ENCODE measurements at places on chromosomes 7 and 10.

DNA sequence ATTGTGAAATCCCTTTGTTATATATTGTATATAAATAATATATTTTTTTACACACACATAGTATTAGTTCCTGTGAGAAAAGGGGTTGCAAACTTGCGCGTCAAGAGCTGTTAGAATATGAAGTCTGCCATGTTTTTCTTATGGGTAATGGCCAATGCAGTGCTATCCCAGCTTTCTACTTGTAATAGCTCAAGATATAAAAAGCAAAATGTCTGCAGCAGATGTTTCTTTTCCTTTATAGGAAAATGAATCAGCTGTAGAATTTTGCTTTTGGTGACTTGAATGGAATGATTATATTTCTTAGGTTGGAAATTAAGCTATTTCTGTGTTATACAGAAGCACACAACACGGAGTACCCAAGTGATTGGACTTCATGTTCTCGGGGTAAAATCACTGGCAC lies 53.3 kb upstream of the TMEM236 start:
- ATAC-seq, result no peak

DNA sequence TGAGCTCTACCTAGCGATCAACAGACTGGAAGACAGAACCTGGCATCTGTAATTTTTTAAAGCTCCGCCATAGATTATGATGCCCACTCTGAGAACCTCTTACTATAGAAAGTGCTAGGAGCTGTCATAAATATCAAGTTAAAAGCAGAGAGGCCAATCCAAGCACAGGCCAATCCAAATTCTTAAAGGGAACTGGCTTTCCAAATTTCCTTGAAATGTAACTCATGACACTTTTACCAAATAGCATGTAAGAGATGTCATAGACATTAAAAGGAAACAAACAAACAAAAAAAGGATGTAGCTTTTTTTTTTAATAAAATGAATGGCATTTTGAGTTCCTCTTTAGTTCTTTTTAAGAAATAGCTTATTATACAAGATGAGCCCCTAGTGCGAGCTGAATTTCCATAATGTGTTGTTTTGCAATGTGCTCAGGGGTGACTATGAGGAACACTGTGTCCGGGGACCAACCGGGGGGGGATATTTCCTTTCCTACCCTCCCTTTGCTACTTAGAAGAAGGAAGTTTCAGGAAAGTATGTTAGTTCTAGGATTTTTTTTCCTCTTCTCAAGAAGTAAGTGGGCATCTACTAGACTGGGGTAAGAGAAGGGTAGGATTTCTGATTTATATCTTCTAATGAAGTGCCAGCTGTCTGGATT lies 23.7 kb upstream of the MRC1 start:
- ATAC-seq, result no peak

- ATAC-seq, result no peak
Observed at GRCh38 chr7:99709838-99710578, 25.0 kb downstream of the CYP3A7 start.

DNA sequence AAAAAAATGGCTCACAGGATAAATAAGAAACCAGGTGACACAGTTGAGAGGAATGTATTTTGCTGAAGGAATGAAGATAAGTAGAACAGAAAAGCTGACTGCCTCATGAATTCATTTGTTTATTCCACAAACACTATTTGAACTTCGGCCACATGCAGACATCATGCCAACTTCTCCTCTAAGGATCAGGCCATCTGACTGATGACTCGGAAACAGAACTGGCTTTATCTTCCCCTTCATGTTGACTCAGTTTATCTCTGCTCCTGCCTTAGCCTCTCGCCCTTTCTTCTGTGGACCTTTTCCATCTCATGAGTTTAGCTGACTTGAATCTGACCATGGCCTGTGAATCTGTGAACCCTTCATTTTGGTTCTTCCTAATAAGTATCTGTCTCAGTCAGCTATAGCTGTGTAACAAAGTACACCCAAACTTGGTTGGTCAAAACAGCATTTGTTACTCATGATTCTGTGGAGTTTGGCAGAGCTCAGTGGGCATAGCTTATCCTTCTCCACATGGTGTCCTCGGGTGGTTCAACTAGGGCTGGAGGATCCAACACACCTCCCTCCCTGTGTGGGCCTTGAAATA lies 44.0 kb upstream of the GRID1 start:
- no peak for ATAC-seq

DNA sequence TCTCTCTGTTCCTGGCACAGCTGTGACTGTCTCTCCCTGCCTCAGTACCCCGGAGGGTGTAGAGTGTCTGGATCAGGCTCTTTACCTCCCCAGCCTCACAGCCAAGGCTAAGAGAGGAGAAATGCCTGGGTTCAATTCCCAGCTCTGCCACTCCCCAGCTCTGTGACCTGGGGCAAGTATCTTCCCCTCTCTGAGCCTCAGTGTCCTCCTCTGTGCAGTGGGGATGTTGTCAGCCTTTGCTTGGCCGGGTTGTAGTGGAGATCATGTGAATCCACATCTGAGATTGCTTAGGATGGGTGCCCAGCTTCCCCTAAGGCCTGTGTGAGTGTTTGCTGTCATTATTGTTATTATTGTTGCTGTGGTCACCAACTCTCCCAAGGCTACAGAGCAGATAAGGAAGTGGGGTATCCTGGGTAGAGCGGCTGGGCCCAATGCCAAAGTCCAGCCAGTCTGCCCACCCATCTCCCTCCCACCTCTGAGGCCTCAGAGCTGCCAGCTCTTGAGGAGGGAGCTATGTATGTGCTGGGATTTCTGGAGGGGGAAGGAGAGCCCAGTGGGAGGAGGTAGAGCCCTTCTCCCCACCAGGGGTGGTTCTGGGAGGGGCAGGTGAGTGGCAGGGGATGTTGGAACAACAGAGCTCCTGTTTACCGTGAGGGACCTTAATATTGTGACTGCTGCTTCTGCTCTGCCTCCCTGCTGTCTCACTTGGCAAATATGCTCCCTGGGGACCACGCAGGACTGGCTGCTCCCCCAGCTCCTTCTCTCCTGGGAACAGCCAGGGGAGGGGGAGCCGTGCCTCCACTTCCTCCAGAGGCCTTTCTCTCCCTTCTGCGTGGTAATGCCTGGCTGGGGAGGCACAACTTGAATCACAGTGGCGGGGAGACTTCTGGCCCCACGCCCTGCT lies 170.5 kb downstream of the RPS24 start:
- ATAC-seq, result peak; percentile 83

DNA sequence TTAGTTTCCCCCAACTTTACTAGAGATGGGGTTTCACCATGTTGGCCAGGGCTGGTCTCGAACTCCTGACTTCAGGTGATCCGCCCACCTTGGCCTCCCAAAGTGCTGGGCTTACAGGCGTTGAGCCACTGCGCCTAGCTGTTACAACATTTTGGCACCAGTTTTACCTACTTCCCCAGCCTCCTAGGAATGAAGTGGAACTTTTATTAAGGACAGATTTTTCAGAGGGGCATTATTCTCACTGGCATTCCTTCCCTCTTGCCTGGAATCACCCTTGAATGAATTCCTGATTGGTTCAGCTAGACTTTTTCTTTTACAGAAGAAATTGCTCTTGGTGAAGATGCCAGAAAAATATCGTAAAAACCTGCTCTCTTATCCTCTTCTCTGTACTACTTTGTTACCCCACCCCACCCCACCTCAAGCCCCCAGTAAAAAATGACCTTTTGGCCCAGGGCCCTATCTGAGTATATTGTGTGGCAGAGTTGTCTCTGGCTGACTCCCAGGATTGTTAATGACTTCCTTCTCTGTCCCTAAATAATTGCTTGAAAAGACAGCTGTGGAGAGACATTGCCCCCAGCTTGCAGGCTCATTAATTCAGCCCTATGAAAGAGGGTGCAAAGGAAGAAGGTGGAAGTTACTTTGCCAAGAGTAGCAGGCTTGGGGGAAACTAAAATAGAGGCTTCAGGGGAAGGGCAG lies 189.6 kb downstream of the AUTS2 start:
- ATAC-seq, result peak; percentile 46

All from SK-N-SH treated with all-trans-retinoic acid at 6 μM for 48 hours (cell line).